Suppressor macrophage treated with lipopolysaccharide for 1 hour (primary cell): ENCODE measurements at places on chromosomes 1 and 21.
A peak's percentile ranks its signal among the peaks of the same experiment; 100 is the strongest.

DNA sequence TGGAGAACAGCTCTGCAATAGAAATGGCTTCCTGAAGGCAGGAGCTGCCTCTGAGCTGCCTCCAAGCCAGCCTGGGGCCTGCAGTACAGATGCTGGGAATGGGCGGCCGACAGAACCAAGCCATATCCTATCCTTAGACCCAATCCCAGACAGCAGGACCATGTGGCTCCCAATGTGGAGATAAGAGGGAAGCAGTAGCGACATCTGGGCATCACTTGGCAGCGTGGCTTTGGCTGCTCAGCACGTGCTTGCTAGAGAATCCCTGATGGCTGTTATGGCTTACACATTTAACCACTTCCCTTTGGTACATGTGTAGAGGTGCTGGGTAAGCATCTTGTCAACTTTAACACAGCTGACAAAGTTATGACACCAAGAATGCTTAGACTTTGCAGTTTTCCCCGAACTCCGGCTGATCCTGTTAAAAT lies 87.7 kb downstream of the MAN1C1 start:
- peak; percentile 52 for DNase-seq

GRCh38 chr1:21963477-21964217 lies 13.2 kb upstream of the CELA3B start:
- DNase-seq = peak; percentile 78

DNA sequence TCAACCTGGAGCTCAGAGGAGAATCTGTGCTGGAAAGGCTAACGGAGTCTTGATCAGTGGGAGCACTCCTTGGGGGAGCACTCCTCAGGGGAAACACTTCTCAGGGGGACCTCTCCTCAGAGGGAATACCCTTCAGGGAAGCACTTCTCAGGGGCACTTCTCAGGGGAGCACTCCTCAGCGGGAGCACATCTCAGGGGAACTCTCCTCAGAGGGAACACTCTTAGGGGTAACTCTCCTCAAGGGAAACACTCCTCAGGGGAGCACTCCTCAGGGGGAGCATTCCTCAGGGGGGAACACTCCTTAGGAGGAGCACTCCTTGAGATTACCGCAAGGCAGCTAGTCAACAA lies 41.2 kb downstream of the CD2 start:
- DNase-seq = no peak

DNA sequence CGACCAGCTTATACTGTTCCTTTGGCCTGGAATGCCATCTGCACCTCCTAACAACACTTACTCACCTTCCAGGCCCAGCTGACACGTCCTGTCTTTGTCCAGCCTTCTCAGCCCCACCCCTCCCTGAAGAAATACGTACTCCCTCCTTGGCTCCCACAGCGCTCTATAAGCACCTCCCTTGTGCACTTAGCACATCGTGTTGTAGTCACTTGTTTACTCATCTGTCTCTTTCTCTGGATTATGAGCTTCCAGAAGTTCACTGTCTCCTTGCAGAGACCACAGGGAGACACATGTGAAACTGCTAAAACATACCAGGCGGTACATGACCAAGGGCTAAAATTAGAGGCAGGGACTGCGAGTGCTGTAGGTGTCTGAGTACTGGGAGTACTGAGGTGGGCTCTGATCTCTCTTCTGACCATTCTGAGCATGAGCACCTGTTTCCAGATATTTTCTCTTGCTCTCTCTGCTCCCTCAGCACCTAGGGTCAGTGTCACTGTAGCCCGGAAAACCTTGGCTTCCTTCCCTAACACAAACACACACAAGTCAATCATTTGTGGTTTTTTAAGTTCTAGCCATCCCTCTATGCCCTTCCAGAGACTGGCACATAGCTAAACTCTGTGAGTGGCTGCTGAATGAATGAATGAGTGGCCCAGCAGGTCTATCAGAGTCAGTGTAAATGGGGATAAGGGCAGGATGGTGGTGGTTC lies 5.1 kb downstream of the DCST1 start:
- peak; percentile 45 for DNase-seq

GRCh38 chr1:218322762-218323161 lies 22.4 kb upstream of the TGFB2 start:
- DNase-seq = no peak

GRCh38 chr21:17794518-17795145 lies 24.5 kb downstream of the C21orf91 start:
- DNase-seq = peak; percentile 46

DNA sequence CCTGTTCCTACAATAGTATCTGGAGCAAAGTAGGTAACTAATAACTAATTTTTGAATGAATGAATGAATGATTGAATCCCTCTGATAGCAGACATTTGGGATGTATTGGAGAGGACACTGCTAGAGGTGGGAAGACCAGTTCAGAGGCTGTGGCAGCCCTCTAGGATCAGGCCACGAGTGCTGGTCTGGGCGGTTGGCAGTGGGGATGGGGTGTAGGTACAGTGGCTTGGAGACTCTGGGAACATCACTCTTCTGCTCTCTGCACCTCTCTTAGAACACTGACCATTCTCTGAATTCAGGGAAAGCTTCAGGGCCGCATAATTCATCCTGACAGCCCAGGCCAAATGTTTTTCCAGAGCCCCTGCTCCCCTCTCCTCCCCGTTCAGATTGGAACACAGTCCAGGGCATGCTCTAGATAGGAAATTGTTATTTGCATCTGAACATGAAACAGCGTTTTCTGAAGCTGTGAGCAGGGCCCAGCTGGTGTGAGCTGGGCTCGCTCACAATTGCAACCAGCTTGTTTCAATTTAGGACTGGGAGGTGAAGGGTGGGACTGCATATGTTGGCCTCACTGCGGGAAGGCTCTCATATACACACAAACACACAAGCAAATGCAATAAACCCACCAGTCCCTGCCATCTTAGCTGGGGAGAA lies 253.1 kb upstream of the USP24 start:
- DNase-seq = no peak

DNA sequence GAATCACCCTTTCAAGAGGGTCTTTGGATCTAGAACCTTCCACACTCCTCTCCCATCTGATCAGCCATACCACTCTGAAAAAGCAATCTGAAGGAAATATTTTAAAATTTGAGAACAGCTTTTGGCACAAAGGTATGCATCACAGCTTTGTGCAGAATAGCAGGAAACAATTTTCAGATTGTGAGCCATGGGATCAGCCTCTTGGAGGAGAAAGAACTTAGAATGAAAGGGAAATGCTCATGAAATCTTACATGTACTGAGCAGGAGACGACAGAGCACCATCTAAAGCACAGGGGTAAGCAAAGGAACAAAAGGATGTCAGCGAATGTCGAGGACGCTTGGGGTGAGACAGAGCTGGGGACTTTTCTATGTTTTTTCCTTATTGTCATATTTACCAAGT lies 54.4 kb downstream of the EDN2 start:
- DNase-seq = no peak

GRCh38 chr1:77533660-77534305 lies 148.7 kb downstream of the ZZZ3 start:
- DNase-seq = peak; percentile 76

- no peak for DNase-seq
Measured at GRCh38 chr1:202961220-202961880, 3.2 kb upstream of the ADIPOR1 start.
